ENCODE measurements at places on chromosomes 3 and 15. TPM values are rescaled to one million over a fixed set of nuclear protein-coding genes. Genes with fewer than 3 reads are reported as not detected.

GRCh38 chr15:80584561-80584964, 110.5 kb upstream of the ABHD17C start:
- DNase-seq = no peak

DNA sequence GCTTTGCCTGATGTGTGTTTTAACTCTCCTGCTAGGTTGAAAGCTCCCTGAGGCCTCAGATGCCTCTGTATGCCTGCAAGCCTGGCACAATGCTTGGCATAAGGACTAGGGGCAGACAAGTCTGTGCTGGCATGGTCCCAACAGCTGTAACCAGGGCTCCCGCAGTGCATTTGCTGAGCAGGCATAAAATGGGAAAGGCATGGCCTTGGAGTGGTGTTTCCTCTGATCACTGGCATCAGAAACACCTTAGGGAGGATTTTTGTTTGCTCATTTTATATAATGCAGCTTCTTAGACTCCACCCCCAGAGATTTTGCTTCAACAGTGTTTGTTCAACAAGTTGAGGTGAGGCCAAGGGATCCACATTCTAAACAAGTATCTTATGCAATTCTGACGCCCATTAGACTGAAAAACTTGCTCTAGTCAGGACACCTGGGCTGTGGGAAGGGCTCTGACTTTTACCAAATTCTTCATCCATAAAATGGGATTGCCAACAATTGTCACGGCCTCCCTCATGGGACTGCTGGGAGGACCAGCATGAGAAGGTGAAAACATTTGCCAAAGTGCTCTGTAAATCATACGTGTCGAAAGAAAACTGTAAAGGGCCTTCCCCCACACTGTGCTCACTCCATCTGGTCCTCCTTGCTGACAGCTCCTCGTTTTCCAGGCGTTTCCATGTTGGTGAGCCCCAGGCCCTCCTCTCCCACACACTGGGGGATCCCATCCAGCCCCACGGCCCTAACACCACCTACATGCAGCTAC, 43.1 kb downstream of the STARD5 start:
- no peak for DNase-seq

GRCh38 chr3:126294211-126294808, 62.9 kb downstream of the KLF15 start:
- no peak for DNase-seq

The CD200 gene
- polyA plus RNA-seq = 1.1 TPM

GRCh38 chr15:66364944-66365528, 8.6 kb upstream of the TIPIN start:
- no peak for DNase-seq

GRCh38 chr15:40232625-40233070, 6.2 kb upstream of the PAK6 start:
- no peak for DNase-seq

DNA sequence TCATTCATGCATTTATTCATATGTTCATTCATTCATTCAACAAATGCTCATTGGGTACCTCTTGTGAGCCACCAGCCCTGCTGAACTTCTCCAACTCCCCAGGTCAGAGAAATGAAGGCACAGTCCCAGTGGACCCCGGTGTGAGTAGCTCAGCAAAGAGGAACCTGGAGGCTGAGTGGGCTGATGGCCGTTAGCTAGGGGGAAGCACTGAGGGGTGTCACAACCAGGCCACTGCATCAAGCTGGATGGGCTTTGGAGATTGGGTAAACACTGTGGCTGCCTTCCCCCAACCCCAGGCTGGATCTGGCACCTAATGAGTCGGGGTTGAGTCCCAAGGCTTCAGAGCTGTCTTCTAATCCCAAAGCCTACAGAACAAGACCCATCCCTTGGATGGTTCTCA, 12.1 kb upstream of the ALAS1 start:
- no peak for DNase-seq

DNA sequence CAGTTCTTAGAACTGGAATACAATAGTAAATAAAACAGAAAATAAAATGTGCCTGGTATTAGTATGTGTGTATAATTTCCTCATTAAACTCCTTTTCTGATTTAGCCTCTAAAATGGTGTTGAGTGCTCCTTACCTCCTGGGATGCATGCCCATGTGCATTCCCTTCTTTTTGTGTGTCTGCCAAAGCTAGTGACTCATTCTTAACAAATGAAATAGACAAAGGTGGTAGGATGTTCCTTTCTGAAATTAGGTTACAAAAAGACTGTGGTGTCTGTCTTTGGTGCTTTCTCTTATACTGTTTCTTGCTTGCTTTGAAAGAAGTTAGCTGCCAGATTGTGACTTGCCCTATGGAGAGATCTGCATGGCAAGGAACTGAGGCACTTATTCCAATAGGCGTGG, 623.7 kb downstream of the GRM7 start:
- no peak for DNase-seq

DNA sequence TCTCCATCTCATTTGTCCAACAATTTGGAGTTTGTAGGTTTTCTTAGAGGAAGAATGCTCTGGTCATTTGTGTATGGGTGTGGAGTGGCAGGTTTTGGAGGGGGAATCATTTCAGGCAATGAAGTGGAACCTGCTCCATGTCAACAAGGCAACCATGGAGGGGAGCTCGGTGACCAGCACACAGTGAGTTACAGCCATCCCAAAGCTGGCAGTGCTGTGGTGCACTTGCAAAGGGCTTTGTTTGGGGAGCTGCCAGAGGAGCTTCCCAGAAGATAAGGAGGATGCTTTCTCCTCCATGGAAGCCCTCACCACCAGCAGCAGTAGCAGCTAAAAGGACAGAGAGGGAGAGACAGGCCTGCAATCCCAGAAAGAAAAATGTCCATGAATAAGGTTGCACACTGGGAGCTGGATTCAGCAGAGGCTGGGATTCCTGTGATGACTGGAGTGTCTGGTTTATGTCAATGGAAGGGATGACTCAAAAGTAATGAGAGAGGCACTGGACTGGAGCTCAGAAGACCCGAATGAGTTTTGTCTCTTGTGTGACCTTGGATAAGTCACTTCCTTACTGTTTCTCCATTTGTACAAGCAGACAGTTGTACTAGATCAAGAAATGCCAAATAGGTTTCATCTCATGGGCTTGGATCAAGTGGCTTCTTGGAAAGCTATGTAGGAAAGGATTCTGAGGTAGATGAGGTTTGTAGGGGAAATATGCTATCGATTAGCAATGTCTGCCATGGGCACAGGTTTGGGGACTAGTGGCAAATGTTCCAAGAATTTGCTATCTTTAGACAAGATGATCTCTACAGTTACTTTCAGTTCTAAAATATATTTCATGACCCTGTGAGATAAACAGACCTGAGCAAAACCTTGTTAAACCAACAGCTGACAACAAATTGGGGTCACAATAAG, 27.2 kb upstream of the UBE2Q2 start:
- DNase-seq = no peak

The COL7A1 gene
- polyA plus RNA-seq = 120 TPM
